CD8-positive, alpha-beta T cell (primary cell): ENCODE measurements at places on chromosomes 7 and 10. TPM values are rescaled to one million over a fixed set of nuclear protein-coding genes. Genes with fewer than 3 reads are reported as not detected.

Gene OPN1SW
- not detected for total RNA-seq

Gene MACC1
- total RNA-seq: 0.06 TPM

Gene AKR1C2
- not detected for total RNA-seq

Gene PNLIPRP2
- not detected for total RNA-seq

Gene FAM180A
- not detected for total RNA-seq

Gene CTAGE4
- total RNA-seq: 0.27 TPM

Gene STOX1
- total RNA-seq: not detected

Gene KAZALD1
- not detected for total RNA-seq

Gene SPDYE2
- total RNA-seq: not detected

Gene MPLKIP
- total RNA-seq: 11.2 TPM

Gene TMEM209
- total RNA-seq: 15.7 TPM

Gene KCNIP2
- total RNA-seq: 0.87 TPM

Gene C10orf71
- total RNA-seq: not detected

Gene C10orf67
- total RNA-seq: not detected

Gene GLI3
- 0.22 TPM for total RNA-seq

Gene CLCN1
- not detected for total RNA-seq

Gene OR6B1
- not detected for total RNA-seq

Gene PPP1R17
- total RNA-seq: not detected

Gene CYP3A4
- total RNA-seq: not detected

Gene MYH16
- not detected for total RNA-seq

Gene TUBB8
- not detected for total RNA-seq

Gene NEURL1
- total RNA-seq: 0.47 TPM

Gene GFRA1
- not detected for total RNA-seq

Gene FZD8
- 1.7 TPM for total RNA-seq

Gene LLCFC1
- total RNA-seq: not detected

Gene ZMIZ2
- 67.1 TPM for total RNA-seq

Gene UTF1
- not detected for total RNA-seq

Gene DOCK1
- total RNA-seq: not detected

Gene SFTPA1
- total RNA-seq: not detected

Gene FLNC
- total RNA-seq: 0.03 TPM

Gene NKX2-3
- not detected for total RNA-seq

Gene SPDYE8
- total RNA-seq: not detected

Gene FAM25G
- not detected for total RNA-seq

Gene LCOR
- 57.9 TPM for total RNA-seq

Gene PRTFDC1
- 0.39 TPM for total RNA-seq

Gene WNT8B
- total RNA-seq: not detected

Gene CDC14C
- total RNA-seq: not detected

Gene HOXA1
- 0.83 TPM for total RNA-seq

Gene MGAM2
- not detected for total RNA-seq

Gene SLC29A4
- 0.16 TPM for total RNA-seq

Gene CFAP58
- total RNA-seq: not detected

Gene TPST1
- 6.6 TPM for total RNA-seq

Gene OR2A12
- total RNA-seq: not detected

Gene METTL27
- total RNA-seq: not detected

Gene ANKRD26
- 4.0 TPM for total RNA-seq

Gene TRPV5
- not detected for total RNA-seq

Gene AEBP1
- total RNA-seq: 15.9 TPM

Gene ACSM6
- total RNA-seq: not detected

Gene TRIL
- total RNA-seq: not detected

Gene MAPK8
- total RNA-seq: 54.7 TPM

Gene SUN3
- not detected for total RNA-seq

Gene CC2D2B
- total RNA-seq: not detected

Gene NPFFR1
- total RNA-seq: not detected

Gene ASB10
- total RNA-seq: not detected

Gene OPN4
- not detected for total RNA-seq
